CD4-positive, alpha-beta T cell treated with Interleukin-21 for 1 hour (primary cell): ENCODE measurements at places on chromosomes 2 and 18.

- no peak for DNase-seq
Measured at GRCh38 chr18:76447258-76447890, 47.7 kb downstream of the ZNF516 start.

DNA sequence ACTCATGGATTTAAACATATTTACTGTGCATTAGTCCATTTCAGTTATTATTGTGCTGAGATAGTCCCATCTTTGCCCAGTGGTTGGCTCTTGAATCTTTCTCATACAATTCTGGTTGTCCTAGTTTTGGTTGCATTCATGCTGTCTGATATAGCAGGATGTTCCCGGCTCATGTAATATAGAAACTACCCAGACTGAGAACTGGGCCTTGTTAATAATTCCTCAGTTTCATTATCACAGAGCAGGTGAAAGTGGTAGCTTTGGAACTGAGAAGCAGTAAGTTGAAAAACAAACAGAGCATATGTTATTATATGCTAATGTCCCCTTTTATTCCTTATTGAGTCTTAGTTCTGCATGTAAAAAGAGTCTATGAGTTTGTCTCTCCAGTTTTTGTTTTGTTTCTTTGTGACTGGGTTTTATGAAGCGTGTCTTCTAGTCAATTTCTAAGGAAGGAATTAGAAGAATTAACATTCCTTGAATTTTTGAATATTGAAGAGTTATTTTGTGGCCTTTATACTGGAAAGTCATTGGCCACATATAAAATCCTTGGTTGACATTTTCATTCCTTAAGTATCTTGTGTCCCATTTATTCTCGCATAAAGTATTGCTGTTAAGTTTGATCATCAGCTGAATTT, 43.3 kb downstream of the EIF5B start:
- DNase-seq: no peak

DNA sequence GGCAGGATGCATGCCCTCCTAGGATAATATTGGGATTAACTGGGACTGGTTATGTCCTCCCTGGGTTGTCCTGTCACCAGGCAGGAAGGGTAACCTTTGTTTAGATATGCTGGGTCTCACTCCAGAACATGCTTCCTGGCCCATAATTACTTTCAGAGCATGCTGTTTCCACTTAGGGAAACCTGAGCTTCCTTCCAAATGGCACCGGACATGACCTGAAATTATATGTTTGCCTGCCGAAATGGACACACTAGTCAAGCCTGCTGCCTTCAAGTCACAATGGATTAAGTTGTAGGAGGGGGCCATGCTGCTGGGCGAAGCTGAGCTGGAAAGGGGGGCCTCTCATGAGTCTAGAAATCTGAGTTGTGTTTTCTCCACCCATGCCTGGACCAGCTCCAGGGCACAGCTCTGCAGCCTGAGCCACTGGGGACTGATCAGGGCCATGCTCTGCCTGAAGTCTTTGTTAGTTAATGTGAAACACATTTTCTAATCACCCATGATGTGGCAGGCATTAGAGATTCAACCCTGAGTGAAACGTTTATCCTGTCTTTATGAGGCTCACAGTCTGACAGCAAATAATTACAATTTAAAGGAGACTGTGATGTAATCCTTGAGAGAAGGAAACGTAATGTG, 273.3 kb downstream of the TNS1 start:
- no peak for DNase-seq

DNA sequence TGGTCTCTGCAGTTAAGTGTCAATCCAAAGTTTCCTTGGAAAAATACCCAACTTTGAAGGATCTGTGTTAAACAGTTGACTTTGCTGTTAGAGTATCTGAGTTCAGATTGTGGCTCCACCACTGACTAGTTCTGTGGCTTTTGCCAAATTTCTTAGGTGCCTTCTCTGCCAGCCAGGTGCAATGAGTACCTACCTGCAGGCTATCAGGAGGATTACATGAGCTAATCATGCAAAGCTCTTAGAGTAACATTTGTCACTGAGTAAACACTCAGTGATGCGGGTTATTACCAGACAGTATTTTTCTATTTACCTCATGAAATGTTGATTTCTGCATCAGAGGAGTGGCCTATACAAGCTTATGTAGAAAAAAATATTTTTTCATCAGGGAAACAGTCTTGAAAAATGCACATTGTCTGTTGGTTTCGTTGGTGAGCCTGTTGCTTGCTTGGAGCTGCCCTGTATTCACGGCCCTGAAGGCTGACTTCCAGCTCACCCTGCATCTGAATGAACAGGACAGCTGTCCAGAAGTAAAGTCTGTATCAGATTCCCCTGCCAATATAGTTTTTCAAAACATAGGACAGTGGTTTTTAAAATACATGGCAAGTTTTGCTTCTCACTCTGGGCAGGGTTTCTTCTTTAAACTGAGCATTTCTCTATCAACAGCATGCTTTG, 235.1 kb downstream of the CDCA7 start:
- DNase-seq: no peak
